CD4-positive, alpha-beta T cell treated with Interleukin-15 for 4 hours (primary cell): ENCODE measurements at places on chromosomes 5 and 9.

GRCh38 chr5:72908664-72909063 is 47.2 kb upstream of the FCHO2 start:
- DNase-seq: no peak

- DNase-seq: no peak
Measured at GRCh38 chr5:10832987-10833386, 72.0 kb upstream of the DAP start.

GRCh38 chr5:151351671-151352070 is 4.3 kb upstream of the SLC36A2 start:
- DNase-seq: no peak

- DNase-seq: no peak
Measured at GRCh38 chr9:134643222-134643671, 1.6 kb downstream of the COL5A1 start.

DNA sequence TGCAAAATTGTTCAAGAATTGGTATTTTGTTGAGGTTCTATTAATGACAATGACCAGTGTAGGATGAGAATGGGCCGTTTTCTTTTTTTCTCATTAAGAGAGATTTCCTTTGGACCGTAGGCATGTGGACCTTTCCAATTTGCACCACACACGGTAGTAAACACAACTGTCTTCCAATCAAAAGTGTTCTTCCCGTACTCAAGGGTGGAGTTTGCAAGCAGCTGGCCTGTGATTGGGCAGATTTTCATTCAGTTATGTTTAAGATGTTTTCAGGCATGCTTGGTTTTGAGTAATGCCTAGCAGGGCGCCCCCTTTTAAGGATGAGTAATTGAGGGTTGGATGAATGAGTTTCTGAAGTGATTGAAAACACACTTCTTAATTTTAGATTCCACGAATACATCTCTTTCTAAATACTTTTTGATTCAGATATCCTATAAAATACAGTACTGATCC is 2.5 kb downstream of the KDM3B start:
- DNase-seq: peak; percentile 79

DNA sequence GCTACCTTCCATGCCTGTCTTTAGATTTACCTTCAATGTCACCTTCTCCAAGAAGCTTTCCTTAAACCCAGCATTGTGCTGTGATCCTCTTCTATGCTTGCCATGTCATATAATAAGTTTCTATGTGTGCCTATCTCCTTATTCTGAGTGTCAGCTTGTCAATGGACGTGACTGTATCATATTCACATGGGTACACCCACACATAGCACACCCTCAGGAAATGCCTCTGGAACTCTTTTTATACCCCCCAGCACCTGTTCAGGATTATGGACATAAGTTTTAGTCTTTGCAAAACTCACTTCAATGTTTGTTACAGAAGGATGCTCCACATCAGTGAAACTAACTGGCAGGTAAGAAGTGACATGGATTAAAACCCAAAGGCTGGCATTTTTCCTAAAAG is 7.4 kb downstream of the GAS1 start:
- DNase-seq: no peak

GRCh38 chr9:37187713-37188439 is 67.5 kb downstream of the ZCCHC7 start:
- DNase-seq: peak; percentile 10

- DNase-seq: no peak
Measured at GRCh38 chr5:11650936-11651335, 253.3 kb downstream of the CTNND2 start.

DNA sequence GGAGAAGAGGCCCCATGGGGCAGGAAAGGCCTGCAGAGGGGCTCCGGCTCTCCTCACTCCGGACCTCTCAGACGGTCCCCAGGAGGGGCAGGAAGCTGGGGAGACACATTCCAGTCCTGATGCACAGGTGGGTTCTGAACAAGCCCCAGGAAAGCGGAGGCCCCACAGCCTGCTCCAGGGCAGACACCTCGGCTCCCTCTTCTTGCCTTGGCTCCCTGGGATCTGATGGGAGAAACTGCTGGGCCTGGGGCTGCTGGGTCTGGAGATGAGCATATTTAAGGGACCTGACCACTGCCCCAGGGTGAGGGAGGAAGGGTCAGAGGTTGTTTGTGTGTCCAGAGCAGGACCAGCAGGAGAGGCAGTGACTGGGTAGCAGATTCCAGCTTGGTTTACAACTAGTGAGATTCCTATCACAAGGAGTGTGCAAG is 1.2 kb downstream of the CORO2A start:
- no peak for DNase-seq

- no peak for DNase-seq
Measured at GRCh38 chr5:107807431-107807830, 136.7 kb upstream of the EFNA5 start.

DNA sequence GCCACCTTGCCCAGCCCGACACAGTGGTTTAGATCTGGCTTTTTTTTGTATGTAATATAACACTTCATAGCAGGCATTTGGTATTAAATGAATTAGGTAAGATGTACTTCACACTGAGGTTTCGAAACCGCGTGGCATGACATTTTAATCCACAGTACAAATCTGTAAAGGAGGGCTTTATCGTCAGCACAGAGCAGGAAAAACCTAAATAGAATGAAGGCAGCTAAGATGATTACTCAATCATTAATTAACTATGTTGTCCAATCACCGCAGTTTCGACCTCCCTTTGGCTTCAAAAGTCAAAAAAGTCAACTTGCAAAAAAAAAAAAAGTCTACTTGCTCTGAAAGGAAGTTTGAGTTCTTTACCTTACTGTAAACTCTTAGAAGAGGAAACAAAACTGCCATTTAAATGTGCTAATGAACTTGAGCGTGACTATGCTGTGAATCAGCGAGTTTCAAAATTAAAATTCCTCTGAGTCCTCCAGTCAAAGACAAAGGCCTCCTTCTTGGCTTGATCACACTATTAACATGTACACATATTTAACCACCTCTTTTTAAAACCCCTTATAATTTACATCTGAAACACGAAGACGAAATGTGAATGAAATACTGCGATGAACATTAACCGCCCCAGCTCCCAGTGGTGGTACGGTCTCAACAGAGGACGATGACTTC is 698 bp upstream of the SEC24A start:
- DNase-seq: peak; percentile 40

DNA sequence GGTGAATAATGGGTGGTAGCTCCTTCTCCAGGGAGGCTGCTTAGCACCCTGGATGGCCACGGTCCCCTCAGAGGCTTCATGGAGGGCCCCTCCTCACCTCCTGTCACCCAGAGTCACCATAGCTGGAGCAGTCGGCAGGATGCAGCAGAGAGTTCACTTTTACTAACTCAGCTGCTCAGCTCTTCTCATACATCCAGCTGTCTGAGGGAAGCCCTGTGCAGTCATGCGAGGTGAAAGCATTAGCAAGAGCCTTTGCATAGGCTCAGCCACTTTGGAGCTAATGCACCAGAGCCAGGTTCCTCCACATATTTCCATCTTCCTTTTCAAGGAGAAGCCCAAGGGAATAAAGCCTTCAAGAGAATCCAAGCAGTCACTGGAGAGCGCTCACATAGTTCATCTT is 499.2 kb downstream of the BNC2 start:
- DNase-seq: no peak

DNA sequence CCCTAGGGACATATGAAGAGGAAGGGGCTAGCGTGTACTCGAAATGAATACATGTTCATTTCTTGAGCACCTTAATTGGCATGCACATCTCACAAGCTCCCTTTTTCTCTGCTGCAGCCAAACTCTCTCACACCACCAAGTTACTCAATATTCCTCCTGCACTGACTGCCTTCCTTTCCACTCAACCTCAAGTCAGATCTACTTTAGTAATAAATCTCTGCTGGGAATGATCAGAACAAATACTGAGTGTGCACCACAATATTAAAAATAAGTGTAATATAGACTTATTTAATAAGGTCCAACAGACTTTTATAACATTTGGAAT is 995.8 kb upstream of the WWC1 start:
- no peak for DNase-seq

- no peak for DNase-seq
Measured at GRCh38 chr5:107618242-107618641, 52.5 kb downstream of the EFNA5 start.

DNA sequence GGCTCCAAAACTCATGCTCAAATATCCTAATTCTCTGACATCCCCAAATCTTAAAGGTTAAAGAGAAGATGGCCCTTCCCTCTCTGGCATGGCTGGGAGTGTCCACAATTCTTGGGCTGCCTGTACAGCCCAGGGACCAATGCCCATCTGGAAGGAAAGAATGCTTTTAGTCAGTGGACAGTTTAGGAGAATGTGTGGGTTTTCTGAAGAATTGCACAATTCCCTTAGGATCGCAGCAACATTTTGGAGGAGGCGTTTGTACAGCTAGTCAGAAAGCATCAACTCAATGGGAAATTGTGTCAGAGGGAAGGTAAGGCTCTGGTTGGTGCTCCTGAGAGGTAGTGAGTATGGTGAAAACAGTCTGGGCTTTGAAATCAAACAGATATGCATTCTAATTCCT is 15.0 kb downstream of the FAM193B start:
- DNase-seq: no peak

GRCh38 chr9:37325778-37326177 is 96.7 kb upstream of the GRHPR start:
- no peak for DNase-seq

GRCh38 chr9:31597977-31598376 is 786.5 kb upstream of the ACO1 start:
- DNase-seq: no peak

DNA sequence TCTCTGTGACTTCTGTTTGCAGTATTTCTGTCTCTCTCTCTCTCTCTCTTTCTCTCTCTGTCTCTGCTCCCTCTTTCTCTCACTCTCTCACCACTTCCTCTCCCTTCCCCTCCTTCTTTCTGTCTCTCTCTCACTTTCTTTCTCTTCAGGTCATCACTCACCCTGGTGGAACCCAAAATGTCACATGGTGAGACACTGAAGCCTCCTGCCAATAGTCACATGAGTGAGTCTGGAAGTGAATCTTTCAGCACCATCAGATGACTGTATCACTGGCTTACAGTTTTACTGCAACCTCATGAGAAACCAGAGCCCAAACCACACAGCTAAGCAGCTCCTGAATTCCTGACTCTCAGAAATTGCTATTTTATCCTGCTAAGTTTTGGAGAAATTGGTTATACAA is 414.6 kb downstream of the CAAP1 start:
- no peak for DNase-seq

GRCh38 chr5:16656561-16657191 is 39.9 kb upstream of the RETREG1 start:
- DNase-seq: no peak

- no peak for DNase-seq
Measured at GRCh38 chr5:17326600-17327037, 109.2 kb downstream of the BASP1 start.

GRCh38 chr5:10036136-10036815 is 213.4 kb downstream of the ATPSCKMT start:
- DNase-seq: no peak

- DNase-seq: no peak
Measured at GRCh38 chr5:181042036-181042713, 2.1 kb downstream of the BTNL9 start.

DNA sequence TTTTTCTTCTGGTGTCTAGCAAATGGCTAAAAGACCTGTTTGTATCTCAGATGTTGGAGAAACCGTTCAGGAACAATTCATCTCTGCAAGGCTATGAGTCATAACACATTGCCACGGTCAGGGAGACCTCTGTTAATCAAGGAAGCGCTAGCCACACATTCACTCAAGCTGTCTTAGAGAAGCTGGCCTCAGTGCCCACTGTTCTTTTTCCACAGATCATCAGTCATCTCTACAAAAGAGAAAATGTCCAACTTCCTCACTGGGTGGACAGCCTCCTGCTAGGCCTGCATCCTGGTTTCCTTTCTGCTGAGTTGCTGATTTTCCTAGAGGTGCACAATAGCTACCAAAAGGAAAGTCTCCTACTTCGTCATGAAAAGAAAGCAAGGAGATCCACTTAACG is 360.5 kb downstream of the BNC2 start:
- DNase-seq: no peak

GRCh38 chr9:87167582-87167981 is 220.3 kb upstream of the GAS1 start:
- DNase-seq: no peak

- DNase-seq: no peak
Measured at GRCh38 chr5:126139773-126140172, 283.4 kb upstream of the GRAMD2B start.

DNA sequence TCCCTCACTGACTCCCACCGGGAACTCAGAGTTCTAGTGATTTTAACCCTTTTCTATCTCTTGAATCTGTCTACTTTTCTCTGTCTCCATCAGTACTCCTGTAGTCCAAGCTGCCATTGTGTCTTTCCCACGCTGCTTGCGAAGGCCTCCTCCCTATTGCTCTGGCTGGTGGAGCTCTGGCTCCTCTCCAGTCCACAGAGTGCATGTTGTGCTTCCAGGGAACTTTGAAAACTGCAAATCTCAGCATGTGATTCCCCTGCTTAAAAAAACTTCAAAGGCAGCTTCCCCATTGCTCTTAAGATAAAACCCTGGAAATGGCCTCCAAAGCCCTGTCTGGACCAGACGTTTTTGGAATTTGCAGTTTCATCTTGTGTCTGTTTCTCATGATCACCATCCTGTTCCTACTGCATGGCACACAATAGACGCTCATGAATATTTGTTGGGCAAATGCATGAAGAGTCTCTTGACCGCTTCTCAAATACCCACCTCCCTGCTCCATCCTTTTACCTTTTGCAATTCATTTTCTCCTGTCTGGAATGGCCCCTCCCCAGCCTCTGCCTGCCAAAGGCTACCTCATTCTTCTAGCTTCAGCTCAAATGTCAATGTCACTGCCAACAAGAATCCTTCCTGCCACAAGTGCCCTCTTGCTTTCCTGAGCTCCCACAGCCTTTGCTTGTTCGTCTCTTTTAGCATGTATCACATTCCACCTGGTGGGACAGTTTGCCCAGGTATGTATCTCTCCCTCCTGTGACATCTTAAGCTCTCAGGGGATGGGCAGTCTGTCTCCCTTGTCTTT is 293.2 kb downstream of the ARHGAP26 start:
- DNase-seq: no peak

DNA sequence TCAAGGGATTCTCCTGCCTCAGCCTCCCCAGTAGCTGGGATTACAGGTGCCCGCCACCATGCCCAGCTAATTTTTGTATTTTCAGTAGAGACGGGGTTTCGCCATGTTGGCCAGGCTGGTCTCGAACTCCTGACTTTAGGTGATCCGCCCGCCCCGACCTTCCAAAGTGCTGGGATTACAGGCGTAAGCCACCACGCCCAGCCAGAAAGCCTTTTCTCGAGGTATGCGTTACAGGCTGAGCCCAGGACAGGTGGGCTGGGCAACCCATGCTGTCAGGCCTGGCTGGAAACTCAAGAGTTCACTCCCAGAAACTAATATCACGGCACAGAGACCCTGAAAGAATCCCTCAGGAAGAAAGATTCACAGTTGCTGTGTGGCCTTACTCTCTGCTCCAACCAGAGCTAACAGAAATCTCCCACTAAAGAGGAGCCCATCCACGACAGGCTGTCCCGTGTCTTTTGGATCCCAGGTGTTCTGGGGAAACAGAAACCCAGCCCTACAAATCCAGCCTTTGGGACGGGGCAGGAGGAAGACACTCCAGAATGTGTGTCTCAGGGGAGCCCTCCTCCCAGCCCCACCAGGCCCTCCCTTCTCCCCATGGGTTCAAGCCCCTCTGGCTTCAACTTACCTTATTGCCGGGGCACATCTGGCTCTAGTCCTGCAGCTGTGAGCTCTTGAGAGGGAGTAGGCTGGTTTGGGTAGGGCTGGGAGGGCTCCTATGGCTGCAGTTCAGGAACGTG is 400 bp downstream of the TIFAB start:
- DNase-seq: no peak

GRCh38 chr5:96288845-96289185 is 144.2 kb downstream of the PCSK1 start:
- DNase-seq: no peak

- peak; percentile 70 for DNase-seq
Measured at GRCh38 chr9:129320575-129321285, 142.7 kb upstream of the IER5L start.
